IPS-NIHi11 (cell line): ENCODE measurements at places on chromosomes 1 and 21.

DNA sequence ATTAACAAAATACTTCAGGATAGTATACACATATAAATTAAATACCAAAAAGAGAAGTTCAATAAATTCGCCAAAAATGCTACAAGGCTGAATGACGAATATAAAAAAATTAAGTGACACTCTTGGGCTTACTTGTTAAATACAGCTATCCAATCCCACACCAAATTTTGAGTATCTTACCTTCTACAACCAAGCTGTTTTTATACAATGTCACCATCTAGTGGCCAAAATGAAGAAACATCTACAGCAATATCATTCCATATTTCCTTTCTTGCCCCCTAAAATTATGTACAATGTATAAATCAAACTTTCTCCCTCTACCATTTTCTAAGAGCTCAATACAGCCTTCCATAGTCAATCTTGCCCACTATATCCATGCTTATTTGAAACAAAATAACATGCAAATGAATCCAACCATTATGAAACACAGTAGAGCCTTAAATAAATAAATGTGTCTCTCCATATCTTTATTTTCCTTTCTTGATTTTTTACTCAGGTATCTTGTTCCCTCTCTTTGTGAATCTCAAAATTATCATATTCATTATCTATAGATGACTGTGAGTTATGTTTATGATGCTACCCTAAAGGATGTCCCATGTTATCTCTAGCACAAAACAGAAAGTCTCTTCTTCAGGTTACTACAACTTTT is 86.3 kb downstream of the ACBD6 start:
- DNase-seq = peak; percentile 51

DNA sequence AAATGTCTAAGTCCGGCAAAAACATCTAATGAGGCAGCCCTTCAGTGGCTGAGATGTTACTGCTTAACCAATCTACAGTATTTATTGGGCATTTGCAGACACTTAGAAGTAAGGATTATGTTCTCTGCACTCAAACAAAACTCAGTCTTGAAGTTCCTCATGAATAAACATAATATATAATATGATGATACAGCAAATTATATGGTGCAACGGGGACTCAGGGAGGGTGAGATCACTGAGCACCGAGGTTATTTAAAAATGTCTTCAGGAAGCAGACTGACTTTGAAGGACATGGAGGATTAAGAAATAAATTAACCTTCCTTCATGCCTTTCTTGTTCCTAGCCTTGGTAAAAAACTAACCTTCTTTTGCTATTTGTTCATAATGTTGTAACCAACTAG is 27.9 kb downstream of the WDR64 start:
- DNase-seq = no peak

DNA sequence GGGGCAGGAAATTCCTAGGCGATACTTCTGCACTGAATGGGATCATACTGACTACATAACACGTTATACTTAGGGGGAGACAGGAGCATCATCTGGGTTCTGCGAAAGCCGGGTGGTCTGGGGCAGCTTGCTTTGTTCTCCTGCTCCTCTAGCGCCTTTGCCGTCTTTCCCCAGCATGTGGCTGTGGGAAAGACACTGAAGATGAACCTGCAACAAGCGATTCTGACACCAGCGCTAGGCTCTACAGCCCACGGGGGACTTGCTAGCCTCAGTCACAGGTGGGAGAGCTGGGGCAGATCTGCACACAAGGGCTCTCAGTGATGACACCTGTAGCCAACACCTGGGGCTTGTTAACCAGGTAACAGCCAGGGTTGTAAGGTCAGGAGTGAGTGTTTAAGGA is 51.8 kb downstream of the CD46 start:
- no peak for DNase-seq

GRCh38 chr1:153174624-153175023 is 23.9 kb upstream of the SPRR2G start:
- DNase-seq = no peak

DNA sequence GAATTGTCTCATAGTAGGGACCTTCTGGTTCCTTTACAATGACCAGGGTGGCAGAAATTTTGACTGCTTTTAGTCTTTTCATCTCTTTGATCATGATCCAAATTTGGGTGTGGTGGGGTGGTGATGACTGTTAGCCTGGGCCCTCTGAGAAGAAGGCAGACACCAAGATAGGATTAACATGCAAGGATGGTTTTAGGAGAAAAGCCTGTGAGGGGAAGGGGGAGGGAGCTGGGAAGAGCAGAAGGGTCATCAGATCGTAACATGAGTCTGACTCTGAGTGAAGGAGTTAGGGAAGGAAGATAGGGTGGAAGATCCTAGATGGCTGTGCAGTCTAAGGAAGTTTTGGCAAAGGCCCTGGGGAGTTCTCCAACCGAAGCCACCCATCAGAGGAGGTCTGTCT is 28.5 kb upstream of the CAMSAP2 start:
- no peak for DNase-seq

GRCh38 chr1:47644212-47644573 is 206.3 kb downstream of the FOXD2 start:
- DNase-seq = peak; percentile 52

DNA sequence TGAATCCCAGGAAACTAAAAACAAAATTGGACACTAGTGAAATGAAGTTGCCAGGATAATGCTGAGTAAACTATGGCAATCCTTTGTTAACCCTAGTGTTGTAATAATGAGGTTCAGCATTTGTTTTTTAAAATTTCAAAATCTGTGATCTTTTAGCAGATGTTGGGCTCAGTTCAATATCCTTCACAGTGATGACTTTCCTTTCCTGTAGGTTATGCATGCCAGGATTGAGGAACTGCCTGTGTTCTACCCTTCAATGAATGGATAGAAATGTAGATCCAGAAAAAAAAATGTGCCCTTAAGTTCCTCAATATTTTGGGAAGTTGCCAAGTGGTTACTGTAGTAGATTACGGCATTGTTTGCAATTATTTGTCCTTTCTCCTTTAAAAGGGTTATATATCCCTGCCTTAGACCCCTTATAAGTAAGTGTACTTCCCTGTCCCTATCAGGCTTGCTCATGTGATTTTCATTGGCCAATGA is 35.5 kb upstream of the IRF2BP2 start:
- DNase-seq = no peak

DNA sequence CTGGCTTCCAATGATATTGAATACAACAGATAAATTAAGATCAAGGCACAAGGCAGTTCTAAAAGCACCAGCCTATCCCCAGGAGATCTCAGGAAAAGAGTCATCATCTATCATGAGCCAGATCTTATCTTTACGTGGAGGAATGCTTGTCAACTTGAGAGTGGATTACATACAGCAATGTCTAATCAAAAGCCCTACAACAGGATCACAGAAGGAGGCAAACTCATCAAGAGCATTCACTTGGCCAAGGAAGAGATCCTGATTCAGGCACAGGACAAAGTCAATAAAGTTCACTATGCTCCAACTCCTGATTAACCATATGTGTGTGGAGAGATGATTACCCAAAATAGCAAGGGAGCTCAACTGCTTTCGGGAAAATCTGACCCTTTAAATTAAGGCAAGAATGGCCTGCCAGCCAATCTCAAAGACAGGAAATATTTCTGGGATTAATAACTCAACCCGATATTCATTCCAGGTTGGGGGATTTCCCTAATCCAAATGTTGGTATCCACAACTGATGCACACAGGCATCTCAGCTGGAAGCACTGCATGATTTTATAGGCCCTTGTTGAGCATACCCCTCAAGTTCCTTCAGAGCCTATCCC is 33.7 kb downstream of the TBX15 start:
- DNase-seq = no peak

GRCh38 chr1:153649863-153650235 is 8.7 kb upstream of the SNAPIN start:
- no peak for DNase-seq

- DNase-seq = no peak
Measured at GRCh38 chr1:42484382-42484781, 21.3 kb downstream of the CCDC30 start.

DNA sequence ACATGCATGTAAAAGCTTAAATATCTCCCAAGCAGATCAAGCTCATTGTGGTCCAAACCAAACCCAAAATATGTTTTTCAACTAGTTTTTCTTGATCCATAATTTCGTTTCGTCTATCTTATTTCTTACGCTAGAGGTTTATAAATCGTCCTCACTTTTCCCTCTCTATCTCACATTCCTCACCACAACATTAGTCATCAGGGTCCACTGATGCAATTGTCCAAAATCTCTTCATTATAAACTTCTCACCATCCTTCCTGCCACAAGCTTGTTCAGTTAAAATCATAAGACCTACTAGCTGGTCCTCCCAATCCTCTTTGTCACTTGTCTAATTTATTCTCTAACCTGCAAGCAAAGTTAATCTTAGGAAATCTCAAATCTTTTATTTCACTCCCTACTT is 173.0 kb upstream of the PALMD start:
- no peak for DNase-seq

DNA sequence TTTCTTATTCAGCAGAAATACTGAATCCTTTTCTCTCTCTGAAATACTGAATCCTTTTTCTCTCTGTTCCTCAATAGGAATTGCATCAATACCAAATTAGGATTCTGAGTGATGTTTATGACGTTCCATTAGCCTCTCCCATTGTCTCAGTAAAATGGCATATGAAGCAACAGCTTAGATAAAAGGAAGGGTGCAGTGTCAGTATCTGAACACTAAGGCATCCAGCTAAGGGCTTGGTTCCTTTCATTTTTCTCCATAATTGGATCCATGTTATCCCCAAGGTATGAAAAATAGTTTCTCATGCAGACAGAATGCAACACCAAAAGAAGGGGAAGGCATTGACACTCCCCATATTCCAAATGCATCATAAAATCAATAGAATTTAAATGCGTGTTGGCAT is 61.5 kb upstream of the RAVER2 start:
- no peak for DNase-seq

- DNase-seq = no peak
Measured at GRCh38 chr1:65388908-65389695, 31.4 kb upstream of the LEPR start.

DNA sequence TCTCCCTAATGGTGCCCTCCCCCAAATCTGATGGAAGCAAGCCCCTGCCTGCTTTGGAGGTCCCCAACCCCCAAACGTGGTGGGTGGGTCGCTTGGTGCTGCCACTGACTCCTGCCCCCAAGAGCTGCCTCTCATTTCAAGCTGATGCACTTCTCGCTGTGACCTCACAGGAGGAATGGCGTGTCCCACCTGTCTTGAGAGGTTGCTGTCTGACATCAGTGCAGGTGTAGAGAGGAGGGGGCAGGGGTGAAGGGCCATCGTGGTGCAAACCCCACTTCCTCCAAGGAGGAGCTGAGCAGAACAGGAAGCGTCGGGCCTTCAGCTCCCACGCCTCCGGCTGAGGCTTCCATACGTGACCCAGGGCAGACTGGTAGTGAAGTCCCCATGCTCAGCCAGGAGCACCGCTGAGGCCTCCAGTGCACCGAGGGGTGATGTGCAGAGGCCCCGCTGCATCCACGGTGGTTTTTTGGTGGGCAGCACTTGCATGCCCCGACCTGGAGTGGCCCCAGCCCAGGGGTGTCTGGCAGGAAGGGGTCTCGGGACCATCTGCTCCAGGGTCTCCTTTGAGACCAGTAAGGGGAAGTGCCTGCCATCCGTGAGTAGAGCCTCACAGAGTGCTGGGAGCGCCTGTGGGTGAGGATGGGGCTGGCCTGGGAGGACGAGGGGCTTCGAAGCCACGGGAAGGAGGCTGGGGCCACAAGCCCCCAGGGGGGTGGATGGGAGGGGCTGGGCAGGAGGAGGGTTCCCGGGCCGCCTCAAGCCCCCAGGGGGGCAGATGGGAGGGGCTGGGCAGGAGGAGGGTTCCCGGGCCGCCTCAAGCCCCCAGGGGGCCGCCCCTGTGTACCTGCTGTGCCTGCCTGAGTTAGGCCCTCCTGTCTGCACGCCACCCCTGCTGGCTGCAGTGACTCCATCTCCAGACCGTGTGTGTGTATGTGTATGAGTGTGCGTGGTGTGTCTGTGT is 39.8 kb downstream of the WDR4 start:
- no peak for DNase-seq

DNA sequence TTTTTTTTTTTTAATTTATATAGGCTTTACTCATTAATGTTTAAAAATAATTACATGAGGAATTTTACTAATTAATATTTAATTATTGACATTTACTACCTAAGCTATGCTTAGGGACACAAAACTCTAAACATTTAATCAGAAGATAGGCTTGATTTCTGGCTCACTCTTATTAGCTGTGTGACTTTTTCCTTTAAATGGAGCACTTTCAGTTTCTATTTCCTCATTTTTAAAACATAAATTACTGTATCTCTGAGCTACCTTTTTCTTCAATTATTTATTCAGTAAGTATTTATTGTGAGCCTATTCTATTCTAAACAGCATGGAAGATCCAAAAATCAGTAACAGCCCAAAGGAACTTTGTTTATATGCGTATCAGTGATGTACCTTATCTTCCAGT is 40.5 kb downstream of the MAP3K7CL start:
- no peak for DNase-seq

DNA sequence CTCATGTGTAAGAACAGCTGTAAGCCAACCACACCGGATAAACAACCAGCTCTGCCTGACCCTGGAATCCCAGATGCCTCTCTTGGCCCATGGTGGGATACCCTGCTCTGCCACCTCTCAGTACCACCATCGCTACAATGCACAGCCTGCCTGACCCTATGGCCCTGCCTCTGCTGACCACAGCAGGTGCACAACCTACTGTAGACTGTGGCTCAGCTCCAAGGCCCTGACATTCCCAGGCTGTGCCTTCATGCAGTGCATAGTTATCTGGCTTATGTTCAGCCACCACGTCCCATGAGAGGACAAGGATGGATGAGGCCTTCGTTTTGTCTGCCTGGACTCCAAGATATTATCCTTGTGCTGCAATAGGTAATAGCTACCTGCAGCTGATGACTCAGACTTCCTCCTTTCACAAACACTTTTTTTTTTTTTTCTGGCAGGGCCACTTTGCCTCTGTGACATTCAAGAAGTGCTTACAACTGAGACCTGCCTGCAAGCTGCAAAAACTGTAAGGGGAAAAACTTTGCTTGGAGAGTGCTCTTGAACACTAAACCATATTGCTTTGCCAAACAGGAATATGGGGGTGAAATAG is 177.7 kb downstream of the URB2 start:
- peak; percentile 23 for DNase-seq

DNA sequence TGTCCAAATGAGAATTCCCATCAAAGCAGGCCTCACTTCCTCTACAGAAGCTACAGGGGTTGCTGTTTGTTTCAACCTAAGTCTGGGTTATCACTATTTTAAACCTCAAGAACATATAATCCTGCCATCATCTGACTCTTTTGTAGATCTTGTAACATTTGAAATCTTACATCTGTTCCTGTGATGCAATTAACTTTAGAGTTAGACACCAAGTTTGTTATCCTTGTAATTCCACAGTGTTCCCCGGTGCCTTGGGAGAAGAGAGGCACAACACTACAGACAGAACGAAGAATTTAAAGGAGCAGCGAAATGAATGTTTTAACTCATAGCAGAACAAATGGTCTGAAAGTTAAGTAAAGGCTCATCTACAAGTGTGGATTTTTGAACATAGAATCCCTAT is 116.1 kb downstream of the UCHL5 start:
- DNase-seq = no peak

GRCh38 chr1:237861944-237862343 is 28.8 kb downstream of the ZP4 start:
- DNase-seq = no peak
